ENCODE measurements at places on chromosomes 3 and 15. TPM values are rescaled to one million over a fixed set of nuclear protein-coding genes. Genes with fewer than 3 reads are reported as not detected.

Gene MB21D2
- total RNA-seq = 7.2 TPM

Gene GOLGA6L22
- total RNA-seq = not detected

Gene TTLL13
- total RNA-seq = not detected

Gene DGKG
- total RNA-seq = 0.72 TPM

Gene TMCO5A
- not detected for total RNA-seq

Gene INSYN1
- 2.9 TPM for total RNA-seq

Gene SAMMSON
- total RNA-seq = not detected

Gene AP2M1
- total RNA-seq = 429 TPM

Gene SEC61A1
- total RNA-seq = 381 TPM

Gene ZNF860
- 0.32 TPM for total RNA-seq

Gene FURIN
- total RNA-seq = 50.2 TPM

Gene RAB6B
- total RNA-seq = 0.81 TPM

Gene BBX
- 41.0 TPM for total RNA-seq

Gene BCHE
- 2.4 TPM for total RNA-seq

Gene ACY1
- 52.7 TPM for total RNA-seq

Gene C3orf22
- not detected for total RNA-seq

Gene CERS3
- not detected for total RNA-seq

Gene CCDC54
- total RNA-seq = not detected

Gene KBTBD8
- total RNA-seq = 2.0 TPM

Gene SH3GL3
- not detected for total RNA-seq

Gene C3orf62
- total RNA-seq = 0.65 TPM

Gene ARHGEF26
- 5.8 TPM for total RNA-seq

Gene ISG20
- total RNA-seq = 4.9 TPM

All from cardiac atrium fibroblast (primary cell).